WTC11 (cell line): ENCODE measurements at places on chromosomes 13 and 19. TPM values are rescaled to one million over a fixed set of nuclear protein-coding genes. Genes with fewer than 3 reads are reported as not detected.

The VAV1 gene
- 0.73 to 0.83 TPM (median 0.80 TPM) in 3 replicates for total RNA-seq

The TNFSF11 gene
- total RNA-seq = 6.1 to 6.9 TPM (median 6.6 TPM) in 3 replicates

GRCh38 chr19:33152176-33152575 is 20.3 kb downstream of the WDR88 start:
- no peak overlapping the region for H3K4me3 ChIP-seq
- no peaks in the 10 kb centered on the region for H3K4me1 ChIP-seq
- H3K27me3 ChIP-seq = no peaks in the 10 kb centered on the region
- no peak overlapping the region for H3K27ac ChIP-seq

GRCh38 chr19:40424637-40425449 is 949 bp downstream of the SERTAD1 start:
- peaks cover 16% of the 10 kb centered on the region for H3K4me1 ChIP-seq
- H3K27me3 ChIP-seq = peaks cover 3% of the 10 kb centered on the region; the same call in 1 of the 2 replicates
- peak overlapping the region; percentile 97 for H3K27ac ChIP-seq
- DNase-seq = no peak

GRCh38 chr13:33692531-33692930 is 125.4 kb upstream of the RFC3 start:
- no peak overlapping the region for H3K27ac ChIP-seq
- H3K4me3 ChIP-seq = no peak overlapping the region
- peaks cover 39% of the 10 kb centered on the region for H3K36me3 ChIP-seq
- H3K27me3 ChIP-seq = no peaks in the 10 kb centered on the region
